ENCODE measurements at places on chromosomes 4 and X.

DNA sequence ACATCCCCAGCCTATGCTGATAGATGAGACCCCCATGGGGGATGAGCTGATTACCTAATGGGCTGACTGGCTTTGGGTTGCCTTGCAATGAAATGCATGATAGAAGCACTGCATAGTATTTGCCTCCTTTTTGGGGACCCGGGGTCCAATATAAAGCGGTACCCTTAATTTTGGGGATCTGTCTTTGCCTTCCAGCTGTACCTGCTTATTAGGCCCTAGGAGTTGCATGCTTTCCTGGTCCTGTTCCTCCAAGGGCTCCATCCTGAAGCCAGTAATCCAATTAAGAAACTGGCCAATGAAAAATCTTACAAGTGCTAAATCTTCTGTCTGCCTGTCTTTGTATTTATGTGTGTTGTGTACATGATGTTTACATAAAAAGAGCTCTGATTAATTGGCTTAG, 791.6 kb downstream of the TRIML1 start:
- DNase-seq = no peak

- DNase-seq = peak; percentile 71
Observed at GRCh38 chr4:139609647-139610046, 53.6 kb upstream of the SETD7 start.

DNA sequence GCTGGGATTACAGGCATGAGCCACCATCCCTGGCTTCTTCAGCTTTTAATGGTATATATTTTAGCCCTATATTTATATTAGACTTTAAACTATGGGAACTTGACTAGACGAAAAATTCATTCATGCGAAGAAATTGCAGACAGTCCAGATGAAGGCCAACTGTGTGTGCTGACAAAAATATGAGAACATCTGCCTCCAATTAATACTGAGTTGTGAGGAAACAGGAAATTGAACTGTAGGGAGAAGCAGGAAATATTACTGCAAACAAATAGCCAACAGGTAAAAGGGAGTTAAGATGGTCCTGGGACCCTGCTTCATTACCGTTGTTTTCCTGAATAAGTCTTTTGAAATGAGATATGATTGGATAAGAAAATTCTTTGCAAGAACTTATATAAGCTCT, 26.3 kb downstream of the MGARP start:
- DNase-seq = peak; percentile 76

DNA sequence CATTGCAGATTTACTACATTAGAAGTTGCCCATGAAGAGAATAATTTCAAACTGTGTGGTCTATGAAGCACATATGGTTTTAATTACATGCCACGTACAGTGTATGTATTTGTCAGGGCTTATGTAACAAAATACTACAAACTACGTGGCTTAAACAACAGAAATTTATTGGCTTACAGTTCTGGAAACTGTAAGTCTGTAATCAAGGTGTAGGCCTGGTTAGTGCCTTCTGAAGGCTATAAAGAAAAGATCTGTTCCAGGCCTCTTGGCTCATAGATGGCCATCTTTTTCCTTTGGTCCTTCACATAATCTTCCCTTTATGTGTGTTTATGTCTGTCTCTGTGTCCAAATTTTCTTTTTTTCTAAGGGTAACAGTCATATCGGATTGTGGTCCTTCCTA, 1160.2 kb downstream of the FAM133A start:
- no peak for DNase-seq

DNA sequence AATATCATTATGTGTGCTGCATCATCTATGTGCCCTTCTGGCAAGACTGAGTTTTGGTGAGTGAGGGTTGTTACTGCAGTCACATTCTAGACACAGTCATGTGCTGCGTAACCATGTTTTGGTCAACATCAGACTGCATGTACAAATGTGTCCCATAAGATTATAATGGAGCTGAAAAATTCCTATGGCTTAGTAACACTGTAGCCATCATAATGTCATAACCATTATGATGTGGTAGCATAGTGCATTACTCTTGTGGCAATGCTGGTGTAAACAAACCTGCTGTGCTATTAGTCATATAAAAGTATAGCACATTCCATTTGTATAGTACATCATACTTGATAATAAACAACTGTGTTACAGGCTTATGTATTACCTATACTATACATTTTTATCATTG, 198.1 kb upstream of the NUDT6 start:
- DNase-seq = peak; percentile 42

DNA sequence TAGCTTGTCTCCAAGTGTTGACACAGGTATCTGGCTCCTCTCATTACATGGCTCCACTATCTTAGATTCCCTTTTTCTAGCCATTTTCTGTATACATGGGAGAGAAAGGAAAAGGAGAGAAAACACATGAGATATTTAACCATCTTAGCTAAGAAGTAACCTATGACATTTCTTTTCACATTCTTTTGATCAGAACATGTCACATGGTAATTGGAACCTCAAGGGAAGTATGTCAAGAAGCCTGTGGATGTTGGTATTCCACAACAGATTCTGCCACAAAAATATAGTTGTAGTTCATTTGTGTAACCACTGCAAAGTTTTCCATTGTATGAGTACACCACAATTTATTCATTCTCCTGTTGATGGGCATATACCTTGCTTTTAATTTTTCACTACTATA, 18.7 kb upstream of the GABRB1 start:
- DNase-seq = no peak

DNA sequence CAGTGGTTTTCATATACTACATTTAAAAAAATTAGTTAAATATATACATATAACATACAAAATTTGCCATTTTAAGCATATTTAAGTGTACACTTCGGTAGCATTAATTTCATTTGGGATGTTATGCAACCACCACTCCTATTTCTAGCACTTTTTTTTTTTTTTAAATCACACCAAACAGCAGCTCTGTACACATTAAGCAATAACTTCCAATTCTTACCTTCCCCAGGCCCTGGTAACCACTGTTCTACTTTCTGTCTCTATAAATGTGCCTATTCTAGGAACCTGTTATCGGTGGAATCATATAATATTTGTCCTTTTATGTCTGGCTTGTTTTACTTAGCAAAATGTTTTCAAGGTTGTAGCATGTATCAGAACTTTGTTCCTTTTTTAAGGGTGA, 39.1 kb downstream of the TMEM164 start:
- DNase-seq = no peak

- DNase-seq = no peak
Observed at GRCh38 chr4:7984286-7984925, 44.7 kb upstream of the AFAP1 start.

DNA sequence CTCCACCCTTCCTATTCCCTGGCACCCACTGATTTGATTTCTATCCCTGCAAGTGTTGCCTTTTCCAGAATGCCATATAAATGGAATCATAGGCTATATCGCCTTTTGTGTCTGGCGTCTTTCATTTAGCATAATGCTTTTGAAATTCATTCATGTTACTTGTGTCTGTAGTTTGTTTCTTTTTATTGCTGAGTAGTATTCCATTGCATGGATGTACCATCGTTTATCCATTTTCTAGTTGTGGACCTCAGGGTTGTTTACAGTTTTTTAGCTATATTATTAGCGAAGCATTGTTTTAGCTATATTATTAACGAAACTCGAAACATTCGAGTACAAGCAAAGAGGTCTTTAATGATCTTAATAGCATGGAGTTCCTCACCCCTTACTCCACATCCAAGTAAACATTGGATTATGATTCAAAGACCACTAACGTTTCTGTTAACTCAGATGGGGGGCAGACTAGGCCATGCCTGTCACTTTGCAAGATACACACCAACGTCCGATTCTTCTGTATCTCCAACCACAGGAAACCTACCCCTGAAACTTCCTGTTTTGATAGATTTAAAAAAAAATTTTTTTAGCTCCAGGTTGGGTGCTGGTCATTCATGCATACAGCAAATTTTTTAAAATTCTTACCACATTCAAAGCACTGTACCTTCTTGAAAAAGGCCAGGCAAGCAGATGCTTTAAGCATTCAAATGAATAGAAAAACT, 1.1 kb downstream of the DCK start:
- no peak for DNase-seq

- peak; percentile 22 for DNase-seq
Observed at GRCh38 chr4:8185930-8186329, 13.2 kb upstream of the SH3TC1 start.

DNA sequence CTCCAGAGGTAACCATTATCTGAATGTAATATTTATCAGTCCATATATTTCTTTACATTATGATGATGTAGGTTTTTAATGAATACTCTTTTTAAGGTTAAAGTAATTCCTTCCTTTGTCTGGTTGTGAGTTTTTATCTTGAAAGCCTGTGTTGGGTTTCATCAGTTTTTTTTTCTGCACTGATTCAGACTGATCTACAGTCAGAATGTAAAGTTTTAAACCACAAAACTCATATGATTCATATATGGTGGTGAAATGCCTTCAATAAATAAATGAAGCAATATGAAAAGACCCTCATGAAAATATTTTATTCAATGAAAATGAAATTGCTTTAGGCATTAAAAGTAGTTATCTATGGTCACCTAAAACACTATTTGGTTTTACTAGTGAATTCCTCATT, 47.1 kb downstream of the SORBS2 start:
- peak; percentile 10 for DNase-seq

DNA sequence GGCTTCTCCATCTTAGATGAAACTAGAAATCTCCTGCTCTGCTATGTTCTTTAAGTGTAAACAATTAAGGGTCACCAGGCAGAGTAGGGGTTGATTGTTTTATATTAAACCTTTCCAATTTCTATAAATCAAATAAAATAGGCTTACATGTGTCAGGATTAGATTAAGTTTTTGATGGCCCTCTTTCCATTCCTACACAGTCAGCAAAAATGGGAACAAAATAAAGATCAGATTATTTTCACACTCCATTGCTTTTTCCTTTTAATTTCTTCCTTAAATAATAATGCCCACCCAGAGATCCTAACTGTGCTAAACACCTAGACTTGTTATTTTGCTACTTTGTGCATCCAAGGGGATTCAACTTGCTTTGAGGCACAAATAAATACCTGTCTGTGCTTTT, 381.4 kb upstream of the MAGEB16 start:
- no peak for DNase-seq

GRCh38 chrX:52420824-52421443, 52.1 kb downstream of the XAGE2 start:
- peak; percentile 70 for DNase-seq

GRCh38 chrX:150842198-150842685, 56.2 kb downstream of the CD99L2 start:
- no peak for DNase-seq

DNA sequence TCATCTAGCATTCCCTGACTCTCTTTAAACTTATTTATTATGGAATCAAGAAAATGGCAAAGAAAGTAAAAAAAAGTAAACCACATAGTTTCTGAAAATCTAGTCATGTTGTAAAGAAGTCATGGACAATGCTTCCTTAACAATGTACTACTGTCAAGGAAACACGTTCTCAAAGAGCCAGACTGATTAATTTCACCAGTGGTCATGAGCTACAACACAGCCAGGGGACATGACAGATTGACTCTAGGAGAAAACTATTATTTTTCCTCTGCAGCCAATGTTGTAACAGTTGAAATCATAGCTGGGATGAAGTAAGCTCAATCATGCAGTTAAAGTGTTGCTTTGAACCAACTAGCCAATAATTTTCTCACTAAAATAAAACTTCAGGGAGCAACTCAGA, 109.2 kb downstream of the MAPK10 start:
- DNase-seq = no peak

DNA sequence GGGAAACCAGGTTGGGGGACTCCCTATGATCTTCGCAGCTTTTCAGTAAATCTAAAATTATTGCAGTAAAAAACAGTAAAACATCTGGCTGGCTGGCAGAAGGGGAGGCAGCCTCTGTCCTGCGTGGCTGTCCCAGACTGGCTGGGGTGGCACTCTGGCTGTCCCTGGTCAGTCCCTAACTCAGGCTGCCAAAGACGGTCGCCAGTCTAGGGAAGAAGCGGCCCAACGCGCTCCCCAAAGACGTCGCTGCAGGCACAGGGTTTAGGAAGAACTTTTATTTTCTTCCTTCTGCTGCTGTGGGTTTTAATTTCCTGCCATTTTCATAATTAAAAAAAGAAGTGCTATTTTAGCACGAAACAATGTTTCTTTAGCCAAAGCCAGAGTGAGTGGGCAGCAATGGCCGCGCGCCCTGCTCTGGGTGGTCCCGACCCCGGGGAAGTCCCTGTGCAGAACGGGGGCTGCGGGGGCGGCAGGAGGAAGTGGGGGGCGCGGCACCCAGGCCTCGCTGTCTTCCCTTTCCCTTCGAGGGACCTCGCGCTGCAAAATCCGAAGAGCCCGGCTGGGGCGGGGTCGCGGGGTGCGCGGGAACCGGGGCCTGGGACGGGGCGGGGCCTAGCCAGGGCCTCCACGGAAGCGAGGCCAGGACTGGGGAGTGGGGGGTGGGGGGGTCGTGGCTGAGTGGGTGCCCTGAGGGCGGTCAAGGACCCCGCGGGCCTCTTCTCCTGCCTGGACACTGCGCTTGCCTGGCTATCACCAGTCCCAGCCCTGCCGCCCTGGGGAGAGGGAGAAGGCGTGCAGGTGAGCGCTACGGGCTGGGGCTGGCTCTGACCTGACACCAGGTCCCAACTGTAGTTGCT, 6.3 kb upstream of the LETM1 start:
- DNase-seq = no peak

Data from GM23248 (cell line).